CD4-positive, alpha-beta memory T cell (primary cell): ENCODE measurements at places on chromosomes 7 and 10. TPM values are rescaled to one million over a fixed set of nuclear protein-coding genes. Genes with fewer than 3 reads are reported as not detected.

Gene CALCR
- not detected for total RNA-seq

GRCh38 chr7:116548506-116548905, 23.7 kb downstream of the CAV1 start:
- DNase-seq = no peak

GRCh38 chr7:29563590-29564495, at the start of gene PRR15:
Gene PRR15, plus strand, starts transcription at chr7:29563835. Its CDS starts 2,495 bp downstream, at chr7:29566330.
- DNase-seq = no peak

GRCh38 chr7:64999165-65000004, 7.1 kb downstream of the ERV3-1 start:
- DNase-seq = no peak

GRCh38 chr10:16893664-16894063, 76.4 kb upstream of the RSU1 start:
- DNase-seq = no peak

DNA sequence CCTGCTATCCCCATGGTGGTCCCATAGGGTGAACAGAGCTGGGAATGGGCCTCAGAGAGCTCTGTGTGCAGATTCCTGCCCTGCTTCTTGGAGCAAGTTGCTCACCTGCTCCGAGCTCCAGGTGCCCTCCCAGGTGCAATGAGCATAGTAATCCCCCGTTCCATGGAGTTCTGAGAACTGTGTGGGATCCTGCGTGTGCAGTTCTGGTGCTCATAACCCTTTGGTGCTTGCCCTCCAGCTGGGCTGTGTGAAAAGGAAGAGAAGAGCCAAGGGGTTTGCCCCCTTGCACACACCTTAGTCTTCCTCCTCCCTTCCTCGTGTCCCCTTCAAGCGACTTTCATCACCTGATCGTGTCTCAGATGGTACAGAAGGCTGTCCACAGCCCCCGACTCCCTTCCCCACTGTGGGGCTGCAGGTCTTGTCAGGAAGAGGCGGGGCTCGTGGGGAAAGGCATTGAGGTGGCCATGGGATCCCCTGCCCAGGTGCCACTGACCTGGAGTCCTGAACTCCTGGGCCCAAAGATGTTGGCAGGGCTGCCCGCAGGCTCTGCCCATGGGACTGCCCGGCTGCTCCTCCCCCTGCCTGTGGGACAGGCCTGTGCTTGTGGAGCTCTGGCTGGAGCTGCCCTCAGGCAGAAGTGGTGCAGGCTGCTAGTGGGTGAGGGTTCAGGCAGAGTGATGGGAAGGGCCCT, 21.9 kb upstream of the ZNF488 start:
- no peak for DNase-seq
